ENCODE measurements at places on chromosomes 1 and 21.
A peak's percentile ranks its signal among the peaks of the same experiment; 100 is the strongest.

- DNase-seq, result no peak
Observed at GRCh38 chr1:33092438-33092837, 11.5 kb downstream of the AZIN2 start.

DNA sequence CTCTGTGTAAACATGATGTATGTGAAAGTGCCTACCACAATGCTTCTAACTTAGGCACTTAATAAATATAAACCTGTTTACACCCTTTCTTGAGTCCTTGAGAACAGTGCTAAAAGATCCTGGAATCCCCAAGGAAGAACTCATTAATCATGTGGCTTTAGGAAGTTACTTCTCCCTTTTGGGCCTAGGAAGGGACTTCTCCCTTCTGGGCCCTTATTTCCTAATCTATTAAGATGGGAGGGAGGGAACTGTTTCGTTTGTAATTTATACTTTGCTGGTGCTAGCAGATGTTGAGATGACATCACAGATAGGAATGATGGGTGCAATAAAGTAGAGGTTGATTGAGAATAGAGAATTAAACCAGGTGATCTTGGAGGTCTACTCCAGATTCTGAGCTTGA, 1.2 kb downstream of the BTF3L4 start:
- DNase-seq, result no peak

DNA sequence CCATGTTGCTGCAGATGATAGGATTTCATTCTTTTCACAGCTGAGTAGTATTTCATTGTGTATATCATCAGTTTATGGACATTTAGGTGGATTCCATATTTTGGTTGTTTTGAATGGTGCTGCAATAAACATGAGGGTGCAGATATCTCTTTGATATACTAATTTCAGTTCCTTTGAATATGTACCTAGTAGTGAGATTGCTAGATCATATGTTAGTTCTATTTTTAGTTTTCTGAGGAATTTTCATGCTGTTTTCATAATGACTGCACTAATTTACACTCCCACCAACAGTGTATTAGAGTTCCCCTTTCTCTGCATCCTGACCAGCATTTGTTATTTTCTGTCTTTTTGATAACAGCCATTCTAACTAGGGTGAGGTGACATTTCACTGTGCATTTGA, 82.1 kb downstream of the BRINP2 start:
- no peak for DNase-seq

- DNase-seq, result no peak
Observed at GRCh38 chr1:202656951-202657646, 53.2 kb downstream of the SYT2 start.

DNA sequence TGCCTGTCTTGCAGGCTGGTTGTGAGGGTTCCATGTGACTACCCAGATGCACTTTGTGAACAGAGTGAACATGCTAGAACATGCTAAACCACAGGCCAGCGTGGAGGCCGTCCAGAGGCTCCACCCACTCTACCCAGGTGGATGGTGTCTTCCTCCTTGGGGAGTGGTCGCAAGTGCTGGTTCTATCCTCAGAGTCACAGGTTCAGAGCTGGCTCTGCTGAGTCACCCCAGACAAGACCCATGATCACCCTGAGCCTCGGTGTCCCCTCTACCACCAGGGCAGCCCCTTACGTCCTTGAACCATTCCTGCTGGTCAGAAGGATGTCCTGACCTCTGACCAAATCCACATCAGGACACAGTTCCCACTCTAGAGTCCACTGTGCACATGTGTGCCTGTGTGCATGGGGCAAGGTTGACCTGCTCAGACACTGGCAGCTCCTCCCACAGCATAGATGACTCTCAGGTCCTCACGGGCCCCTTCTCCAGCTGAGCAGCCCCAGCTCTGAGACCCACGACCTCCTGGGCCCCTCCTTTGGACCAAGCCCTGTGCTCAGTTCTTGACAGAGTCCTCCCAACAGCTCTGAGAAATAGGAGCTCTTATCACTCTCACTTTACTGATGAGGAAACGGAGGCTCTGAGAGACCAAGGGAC, 391.8 kb downstream of the MATN1 start:
- DNase-seq, result no peak

GRCh38 chr1:92118826-92119225, 38.7 kb downstream of the BTBD8 start:
- no peak for DNase-seq

DNA sequence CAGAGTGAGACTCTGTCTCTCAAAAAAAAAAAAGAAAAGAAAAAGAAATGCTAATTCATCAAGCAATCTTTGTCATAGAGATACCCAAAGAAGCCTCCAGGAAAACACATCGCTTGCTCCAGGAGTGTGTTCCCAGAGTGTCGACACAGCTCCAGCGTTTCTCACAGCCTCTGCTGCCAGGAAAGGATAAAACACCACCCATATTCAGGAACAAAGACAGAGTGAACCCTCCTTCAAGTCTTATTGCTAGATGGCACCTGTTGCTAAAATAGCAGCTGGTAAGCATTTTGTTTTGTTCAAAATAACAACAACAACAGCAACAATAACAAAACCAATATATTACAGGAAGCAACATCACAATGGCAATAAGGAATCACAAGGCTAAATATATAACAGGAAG, 3.1 kb downstream of the ILDR2 start:
- DNase-seq, result no peak

DNA sequence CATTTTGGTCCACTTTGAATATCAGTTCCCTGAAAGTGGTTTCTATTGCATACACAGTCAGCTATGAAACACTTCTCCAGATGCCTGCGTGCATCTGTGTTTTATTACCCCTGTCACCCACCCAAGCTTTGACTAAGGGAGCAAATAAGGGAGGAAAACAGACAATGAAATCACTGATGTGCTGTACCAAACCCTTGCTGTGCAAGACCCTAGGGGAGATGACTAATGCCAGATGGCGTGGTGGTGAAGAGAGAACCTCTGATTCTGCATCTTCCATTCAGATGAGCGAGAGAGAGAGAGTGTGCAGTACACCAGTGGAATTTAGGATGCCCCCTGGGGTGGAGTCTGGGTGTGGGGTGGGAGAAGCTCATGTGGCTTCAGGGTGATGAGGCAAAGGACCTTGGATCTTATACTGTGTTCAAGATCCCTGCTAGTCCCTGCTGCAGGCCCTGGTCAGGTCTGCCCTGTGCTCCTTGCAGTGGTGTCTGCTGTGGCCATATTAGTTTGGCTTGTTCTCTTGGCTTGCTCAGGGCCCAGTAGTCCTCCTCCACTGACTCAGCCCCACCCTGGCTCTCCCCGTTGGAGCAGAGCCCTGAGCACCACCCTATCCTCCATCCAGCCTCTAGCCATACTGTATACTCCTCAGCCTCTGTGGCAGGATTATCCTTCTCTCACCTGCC, 18.5 kb downstream of the CLCA1 start:
- peak; percentile 87 for DNase-seq

DNA sequence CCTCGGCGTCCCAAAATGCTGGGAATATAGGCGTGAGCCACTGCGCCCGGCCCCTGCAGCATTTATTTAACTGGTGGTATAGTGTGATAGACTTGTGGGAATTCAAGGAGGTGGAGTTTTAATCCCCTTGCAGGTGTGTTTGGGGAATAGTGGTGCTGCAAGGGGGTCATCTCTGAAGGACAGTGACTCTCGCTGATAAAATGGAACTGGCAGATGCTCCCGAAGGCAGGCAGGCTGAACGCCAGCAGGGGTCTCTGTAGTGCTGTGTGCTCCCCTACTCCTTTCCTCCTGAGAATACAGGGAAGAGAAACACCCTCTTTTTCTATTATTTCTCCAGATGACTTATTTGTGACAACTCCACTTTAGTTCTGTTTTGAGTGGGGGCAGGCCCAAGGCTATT, 4.0 kb downstream of the OSCP1 start:
- DNase-seq, result no peak

- no peak for DNase-seq
Observed at GRCh38 chr1:183739082-183739481, 65.8 kb upstream of the RGL1 start.

DNA sequence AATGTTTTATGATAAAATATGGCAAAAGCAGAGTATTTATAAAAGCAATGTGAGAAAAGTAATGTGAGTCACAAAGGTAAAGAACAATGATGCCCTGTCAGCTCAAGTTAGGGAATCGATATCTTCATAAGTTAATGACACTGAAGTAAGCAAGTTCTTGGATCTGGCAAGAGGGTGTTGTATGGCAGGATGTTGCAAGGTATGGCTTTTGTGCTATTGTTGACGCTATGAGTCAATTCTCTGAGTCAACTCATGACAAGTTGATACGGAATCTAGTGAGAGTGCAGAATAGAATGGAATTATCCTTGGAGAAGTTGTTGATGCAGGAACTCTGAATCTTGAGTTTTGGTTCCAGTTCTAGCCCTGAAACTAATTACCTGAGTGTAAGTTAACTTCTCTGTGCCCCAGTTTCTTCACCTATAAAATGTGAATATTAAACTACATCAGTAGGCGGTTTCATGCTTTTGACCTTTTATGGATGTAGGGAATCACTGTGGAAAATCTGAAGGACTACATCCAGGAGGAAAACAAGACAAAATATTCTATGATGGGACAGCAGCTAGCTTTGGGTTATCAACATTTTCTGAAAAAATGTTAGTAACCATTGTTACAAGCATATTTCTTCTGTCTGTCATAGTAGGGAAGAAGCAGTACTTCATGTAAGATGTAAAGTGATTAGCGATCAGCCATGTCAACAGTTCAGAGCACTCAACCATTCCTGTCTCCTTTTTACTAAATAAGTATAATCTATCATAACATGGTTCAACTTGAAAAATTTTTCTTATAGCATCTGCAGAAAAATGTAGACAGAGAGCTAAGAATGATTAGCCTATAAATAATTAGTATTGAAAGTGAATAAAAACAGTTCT, 96.9 kb downstream of the ATP6V1G3 start:
- DNase-seq, result peak; percentile 22

- DNase-seq, result no peak
Observed at GRCh38 chr1:95223110-95223509, 10.9 kb upstream of the RWDD3 start.

- no peak for DNase-seq
Observed at GRCh38 chr1:77401384-77401783, 119.6 kb downstream of the AK5 start.

- no peak for DNase-seq
Observed at GRCh38 chr1:63134501-63135173, 187.7 kb upstream of the FOXD3 start.

GRCh38 chr1:54325703-54326461, 80.3 kb downstream of the SSBP3 start:
- DNase-seq, result no peak
